ENCODE measurements at places on chromosomes 4 and X.

- DNase-seq = peak; percentile 4
Observed at GRCh38 chrX:65744965-65745364, 77.5 kb downstream of the MSN start.

DNA sequence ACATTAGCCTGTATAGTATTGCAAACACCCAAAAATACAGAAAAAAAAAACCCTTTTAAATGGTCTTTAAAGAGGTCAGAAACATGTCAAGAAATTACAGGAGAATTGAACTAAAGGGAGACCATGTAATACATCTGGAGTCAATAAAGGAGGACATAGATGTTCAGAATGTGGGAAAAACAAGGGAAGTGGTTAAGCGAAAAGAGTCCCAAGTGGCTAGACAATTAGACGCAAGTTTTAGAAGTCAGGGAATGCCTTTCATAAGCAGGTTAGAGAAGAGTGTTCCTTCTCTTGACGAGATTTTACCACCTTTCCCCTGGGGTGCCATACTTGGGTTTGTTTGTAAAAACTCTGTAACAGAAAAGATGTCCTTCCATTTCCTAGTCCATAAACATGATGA lies 7.8 kb downstream of the LNX1 start:
- DNase-seq = no peak

- peak; percentile 76 for DNase-seq
Observed at GRCh38 chr4:52660643-52661042, 1.5 kb upstream of the USP46 start.

- no peak for DNase-seq
Observed at GRCh38 chrX:154022108-154022507, 2.4 kb upstream of the IRAK1 start.

DNA sequence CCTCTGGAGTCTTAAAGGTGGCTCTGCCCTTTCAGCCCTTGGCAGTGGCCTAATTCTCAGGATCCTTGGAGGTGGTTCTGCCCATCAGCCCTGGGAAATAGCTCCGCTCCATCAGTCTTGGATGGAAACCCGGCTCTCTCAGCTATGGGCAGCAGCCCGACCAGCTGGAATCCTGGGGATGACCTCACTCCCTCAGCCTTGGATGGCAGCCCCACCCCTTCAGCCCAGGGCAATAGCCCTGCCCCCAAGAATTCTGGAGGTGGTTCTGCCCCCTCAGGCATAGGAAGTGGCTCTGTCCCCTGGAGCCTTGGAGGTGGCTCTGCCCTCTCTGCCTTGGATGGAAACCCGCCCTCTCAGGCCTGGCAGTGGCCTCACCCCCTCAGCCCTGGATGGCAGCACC lies 127.7 kb downstream of the RBMX2 start:
- peak; percentile 37 for DNase-seq

DNA sequence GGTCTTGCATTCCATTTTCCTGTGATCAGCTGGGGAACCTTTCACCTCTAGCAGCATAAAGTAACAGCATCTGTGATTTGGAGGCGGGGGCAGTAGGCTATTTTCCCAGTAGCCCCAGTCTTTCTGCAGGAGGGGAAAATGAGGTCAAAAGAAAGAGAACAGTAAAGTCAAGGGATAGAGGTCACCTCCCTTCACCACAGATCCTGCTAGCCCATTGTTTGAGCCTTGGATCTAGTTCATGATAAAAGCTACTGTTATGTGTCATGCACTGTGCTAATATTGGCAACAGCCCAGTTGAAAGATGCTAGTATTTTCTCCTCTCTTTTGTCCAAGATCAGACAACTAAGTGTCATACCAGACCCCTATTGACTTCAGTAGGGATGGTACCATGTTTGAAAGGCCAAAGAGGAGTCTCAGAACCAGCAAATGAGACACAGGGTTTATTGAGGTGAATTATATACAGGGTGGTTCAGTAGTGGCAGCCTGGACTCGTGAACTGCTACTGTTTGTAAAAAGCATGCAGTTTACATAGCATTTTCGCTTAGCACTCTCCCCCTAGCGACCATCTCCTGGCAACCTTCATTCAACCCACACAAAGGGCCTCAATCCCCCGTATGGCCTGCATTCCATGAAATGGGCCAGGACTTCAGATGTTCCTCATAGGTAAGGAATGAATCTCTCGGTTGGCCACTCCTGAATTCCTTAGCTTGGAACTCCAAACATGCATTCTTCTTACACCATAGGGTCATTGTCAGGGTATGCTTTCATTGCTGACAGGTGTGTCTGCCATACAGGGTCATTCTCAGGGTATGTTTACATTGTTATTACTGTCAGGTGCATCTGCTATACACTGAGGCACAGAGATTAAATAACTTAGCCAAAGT lies 170.0 kb upstream of the FRMPD4 start:
- DNase-seq = peak; percentile 79

DNA sequence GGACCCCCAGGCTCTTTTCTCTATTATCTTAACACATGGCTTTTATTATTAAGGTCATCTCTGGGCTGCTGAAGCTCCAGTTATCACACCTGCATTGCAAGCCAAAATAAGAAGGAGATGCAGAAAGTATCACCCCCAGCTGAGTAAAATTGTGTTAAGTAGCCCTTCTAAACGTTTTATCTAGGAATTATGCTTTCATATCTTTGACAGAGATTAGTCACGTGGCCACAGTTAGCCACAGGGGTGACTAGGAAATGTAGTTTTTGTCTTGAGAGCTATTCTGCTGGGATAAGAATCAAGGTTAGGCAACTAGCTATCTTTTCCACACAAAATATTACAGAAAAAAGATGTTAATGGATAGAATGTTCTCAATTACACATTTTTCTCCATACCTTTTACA lies 102.1 kb downstream of the ANXA3 start:
- DNase-seq = peak; percentile 21

DNA sequence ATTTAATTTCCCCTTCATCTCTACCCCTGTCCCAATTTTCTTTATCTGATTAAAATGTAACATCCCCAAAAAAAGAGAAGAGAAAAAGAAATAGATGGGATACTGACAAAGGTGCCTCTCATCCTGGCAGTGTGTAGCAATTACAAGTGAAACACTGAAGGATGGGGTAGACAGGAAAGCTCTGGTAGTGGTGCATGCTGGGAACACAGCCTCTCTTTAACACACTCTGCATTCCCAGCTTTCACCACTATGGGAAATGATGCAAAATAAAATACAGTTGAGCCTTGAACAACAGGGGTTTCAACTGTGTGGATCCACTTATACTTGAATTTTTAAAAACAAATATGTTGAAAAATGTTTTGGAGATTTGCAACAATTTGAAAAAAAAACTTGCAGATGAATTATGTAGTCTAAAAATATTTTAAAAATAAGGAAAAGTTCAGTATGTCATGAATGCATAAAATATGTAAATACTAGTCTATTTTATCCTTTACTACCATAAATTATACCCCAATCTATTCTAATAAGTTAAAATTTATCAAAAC lies 239.2 kb upstream of the DDX53 start:
- peak; percentile 19 for DNase-seq

- no peak for DNase-seq
Observed at GRCh38 chr4:42638321-42638720, 18.6 kb downstream of the ATP8A1 start.

GRCh38 chr4:181595716-181596115 lies 647.5 kb upstream of the TENM3 start:
- DNase-seq = no peak

DNA sequence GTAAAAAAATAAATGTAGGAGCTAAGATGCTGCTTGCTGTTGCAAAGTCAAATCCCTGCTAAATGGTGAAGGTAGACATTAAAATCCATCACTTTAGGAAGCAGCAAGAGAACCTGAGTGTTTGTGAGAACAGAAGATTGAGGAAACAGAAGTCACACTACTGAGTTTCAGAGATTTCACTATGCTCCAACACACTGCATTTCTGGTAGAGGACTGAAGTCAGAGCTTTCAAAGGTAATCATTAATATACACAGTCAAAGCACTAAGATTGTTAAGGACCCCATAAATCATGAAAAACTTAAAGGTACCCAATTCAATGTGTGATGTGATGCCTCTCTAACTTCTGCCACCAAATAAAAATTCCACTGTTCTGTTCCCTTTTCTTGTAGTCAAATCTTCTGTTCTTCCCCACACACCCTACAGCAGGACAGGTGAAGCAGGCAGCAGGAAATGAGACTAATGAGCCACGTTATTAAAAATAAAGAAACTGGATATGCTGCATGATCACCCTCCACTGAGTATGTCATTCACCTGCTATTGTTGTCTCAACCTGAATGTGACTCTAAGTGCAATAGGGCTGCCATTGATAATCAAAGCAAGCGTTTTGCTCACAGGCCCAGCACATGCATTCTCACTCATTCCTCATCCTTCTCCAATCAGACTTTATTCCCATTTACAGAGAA lies 28.9 kb upstream of the APELA start:
- no peak for DNase-seq

- no peak for DNase-seq
Observed at GRCh38 chr4:79178760-79179159, 147.1 kb downstream of the NAA11 start.

- DNase-seq = peak; percentile 95
Observed at GRCh38 chr4:109302361-109303139, at the start of gene COL25A1. Gene COL25A1, minus strand, starts transcription at chr4:109302658.

- DNase-seq = no peak
Observed at GRCh38 chr4:26723216-26723615, 137.4 kb upstream of the STIM2 start.

- no peak for DNase-seq
Observed at GRCh38 chr4:6424425-6424824, 48.0 kb downstream of the PPP2R2C start.

GRCh38 chr4:6644792-6645530 lies 4.5 kb downstream of the MRFAP1 start:
- DNase-seq = no peak

Measured in mesendoderm (in vitro differentiated cells).